ENCODE measurements at places on chromosomes 5 and 9.

DNA sequence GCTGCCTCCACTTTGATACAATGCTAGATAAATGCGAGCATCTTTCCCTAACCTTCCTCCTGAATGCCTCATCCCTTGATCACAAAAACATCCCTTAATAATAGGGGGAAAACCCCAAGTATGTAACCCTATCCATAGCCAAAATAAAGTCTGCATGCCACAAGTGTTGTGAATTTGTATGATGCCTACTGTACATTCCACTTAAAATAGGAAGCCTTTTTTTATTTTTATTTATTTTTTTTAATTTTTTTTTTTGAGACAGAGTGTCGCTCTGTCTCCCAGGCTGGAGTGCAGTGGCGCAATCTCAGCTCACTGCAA is 207.0 kb downstream of the AOPEP start:
- no peak for DNase-seq

GRCh38 chr5:173354645-173355044 is 26.4 kb upstream of the STC2 start:
- no peak for DNase-seq

DNA sequence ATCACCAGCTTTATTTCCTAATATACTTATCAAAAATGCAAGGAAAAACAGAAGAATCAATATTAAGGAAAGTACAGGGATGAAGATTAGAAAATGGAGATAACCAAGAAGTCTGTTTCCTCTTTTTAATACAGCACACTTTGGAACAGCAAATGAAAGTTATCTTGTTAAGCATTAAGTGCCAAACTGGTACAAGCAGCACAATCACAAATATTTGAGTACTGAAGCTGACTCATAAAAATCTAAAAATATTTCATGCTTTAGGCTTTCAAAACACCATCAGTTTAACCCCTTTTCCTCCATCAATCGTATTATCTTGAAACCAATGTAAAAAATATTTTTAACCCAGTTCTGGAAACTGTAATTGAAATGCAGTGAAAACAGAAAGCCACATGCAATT is 2.7 kb downstream of the FBXW11 start:
- DNase-seq: no peak

GRCh38 chr9:135520916-135521607 is at the start of gene LCN1:
LCN1 (plus strand) TSS chr9:135521440; CDS start chr9:135521498, 58 bp downstream.
- no peak for DNase-seq

DNA sequence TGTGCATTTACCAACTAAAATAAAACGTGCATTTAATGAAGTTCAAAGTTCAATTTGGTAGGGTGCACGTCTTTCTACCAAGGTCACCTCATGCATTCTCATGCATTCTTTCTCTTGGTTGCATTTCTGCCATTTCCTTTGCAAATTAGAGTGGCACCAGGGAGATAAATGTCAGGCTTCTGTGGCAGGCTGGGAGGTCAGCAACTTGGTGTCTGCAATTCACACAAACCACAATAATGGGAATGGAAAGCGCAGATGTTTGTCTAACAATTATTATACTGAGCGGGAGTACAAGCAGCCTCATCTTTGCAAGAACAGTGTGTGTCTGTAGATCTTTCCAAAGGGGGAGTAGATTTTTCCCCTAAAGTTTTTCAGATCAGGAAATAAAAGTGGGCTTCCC is 411.7 kb downstream of the DMRT2 start:
- DNase-seq: no peak

Data from HFF-Myc (cell line).